Fibroblast of the aortic adventitia (primary cell): ENCODE measurements at places on chromosomes 11 and 22.

- DNase-seq, result no peak
These were observed 85.2 kb upstream of the IGLL5 start for GRCh38 chr22:22802339-22802970.

DNA sequence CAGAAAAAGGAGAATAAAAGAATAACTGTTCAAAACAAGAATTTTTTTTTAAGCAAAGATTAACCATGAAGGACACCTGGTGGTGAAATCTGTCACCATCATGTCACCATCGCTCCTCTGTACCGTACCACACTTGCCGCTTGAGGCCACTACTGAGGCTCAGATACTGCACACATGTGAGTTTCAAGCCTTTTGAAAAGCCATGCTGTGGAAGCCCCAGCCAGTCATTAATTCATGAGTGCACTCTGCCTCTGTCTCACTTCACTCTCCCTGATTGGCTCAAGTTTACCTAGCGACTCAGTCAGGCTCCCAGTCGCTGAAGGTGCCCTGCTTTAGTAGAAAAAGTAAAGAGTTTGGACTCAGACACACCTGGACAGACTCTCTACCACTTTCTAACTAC is 6.6 kb upstream of the MS4A12 start:
- no peak for DNase-seq

DNA sequence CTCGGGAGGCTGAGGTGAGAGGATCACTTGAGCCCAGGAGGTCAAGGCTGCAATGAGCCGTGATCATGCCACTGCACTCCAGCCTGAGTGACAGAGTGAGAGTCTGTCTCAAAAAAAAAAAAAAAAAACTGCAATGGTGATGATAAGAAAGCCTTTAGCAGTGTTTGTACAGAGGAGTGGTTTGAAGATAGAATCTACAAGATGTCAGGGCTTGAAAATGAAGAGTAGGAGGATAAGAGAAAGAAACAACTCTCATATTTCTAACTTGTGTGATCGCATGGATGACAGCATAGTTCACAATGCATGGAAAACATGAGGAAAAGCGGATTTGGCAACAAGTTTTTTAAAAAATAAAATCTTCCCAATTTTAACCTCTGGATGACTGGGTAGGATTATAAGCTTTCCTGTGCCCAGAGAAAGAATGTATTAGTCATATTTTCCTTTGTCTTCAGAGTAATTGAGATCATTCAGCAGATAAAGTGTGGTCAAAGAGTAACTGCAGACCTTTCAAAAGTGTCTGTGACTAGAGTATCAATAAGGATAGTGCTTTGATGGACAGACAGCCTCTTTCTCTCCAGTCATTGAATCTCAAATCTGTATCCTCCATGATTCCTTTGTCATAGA is 328.1 kb downstream of the CASP12 start:
- peak; percentile 37 for DNase-seq

DNA sequence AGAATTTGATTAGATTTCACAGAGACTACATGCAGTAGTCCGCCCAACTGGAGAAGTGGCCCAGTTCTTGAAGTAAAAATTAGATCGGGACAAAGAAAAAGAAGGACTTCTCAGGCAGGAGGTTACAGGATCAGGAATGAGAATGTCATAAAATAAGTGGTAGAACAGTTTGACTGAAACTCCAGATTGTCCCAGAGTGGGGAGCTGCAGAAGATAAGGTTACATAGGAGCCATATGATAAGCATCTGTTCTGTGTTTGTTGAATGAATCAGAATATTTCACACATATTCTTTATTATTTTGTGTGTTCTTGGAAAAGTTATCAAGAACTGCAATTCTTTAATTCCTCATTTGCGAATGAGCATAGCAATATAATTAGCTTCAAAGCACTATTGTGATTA is 210.6 kb downstream of the AASDHPPT start:
- no peak for DNase-seq

GRCh38 chr11:115222863-115223530 is 281.2 kb downstream of the CADM1 start:
- no peak for DNase-seq

GRCh38 chr22:42074132-42074811 is at the start of gene PHETA2:
Gene PHETA2 (plus strand): TSS chr22:42074248. CDS start chr22:42077294, 3,046 bp downstream.
- DNase-seq, result peak; percentile 34

- no peak for DNase-seq
These were observed 2.0 kb upstream of the CLDN5 start for GRCh38 chr22:19526076-19526701.

DNA sequence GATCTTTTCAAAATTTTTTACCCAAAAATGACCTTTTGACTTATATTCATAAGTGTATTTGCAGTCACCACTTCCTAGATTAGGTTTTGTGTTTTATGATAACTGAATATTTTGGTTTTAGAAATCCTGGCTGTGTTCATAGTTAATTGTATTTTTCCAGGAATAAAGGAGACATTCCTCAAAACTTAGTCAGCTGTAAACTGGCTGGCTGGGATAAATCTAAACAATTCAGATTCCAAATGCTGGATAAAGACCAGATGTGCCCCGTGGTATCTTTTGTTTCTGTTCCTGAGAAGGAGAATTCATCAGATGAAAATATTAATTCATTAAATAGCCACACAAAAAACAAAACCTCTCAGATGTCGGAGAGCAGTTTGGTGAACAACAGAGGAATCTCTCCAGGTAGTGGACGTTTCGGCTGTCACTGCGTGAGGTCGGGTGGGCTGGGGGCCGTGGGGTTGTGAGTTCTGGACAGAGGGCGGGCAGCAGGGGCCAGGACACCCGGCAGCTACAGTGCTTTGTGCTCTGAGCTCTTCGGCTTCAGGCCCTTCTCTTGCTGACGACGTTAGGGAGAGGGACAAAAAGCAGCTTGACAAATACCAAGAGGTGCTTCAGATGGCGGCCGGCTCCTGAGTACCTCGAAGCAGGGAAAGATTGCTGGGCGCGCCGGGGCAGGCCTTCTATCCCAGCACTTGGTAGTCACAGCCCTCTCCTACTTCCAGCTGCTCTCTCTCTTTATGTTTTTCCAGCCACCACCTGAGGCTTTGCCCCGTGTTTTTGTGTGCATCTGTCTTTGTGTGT is 24.6 kb downstream of the MOV10L1 start:
- peak; percentile 96 for DNase-seq

- peak; percentile 6 for DNase-seq
These were observed 855.8 kb upstream of the LRRC4C start for GRCh38 chr11:42315267-42315666.

GRCh38 chr11:45031912-45032519 is 81.3 kb upstream of the TP53I11 start:
- no peak for DNase-seq

DNA sequence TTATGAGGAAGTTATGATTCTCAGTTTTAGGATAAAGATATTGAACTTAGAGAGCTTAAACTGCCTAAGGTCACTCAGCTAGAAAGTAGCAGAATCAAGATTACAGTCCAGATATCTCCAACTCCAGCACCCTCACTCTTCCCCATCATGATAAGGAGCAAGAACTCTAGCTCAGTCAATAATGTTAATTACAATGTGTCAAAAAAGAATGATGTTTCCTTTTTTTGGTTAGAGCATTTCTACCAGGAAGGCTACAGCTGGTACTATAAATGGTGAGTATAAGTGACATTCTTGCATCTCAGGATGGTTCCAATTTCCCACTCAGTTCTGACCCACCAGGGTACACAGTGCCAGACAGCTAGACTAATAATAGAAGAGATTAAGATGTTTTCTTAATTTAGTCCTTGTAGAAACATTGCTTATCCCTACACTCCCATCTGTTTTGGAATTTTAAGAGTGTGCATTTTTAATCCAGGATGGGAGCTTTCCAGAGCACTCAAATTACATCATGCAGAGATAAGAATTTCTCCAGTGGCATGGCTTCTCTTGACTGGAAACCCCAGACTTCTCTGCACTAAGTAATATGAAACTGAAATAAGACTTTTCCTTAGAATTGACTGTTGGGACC is 21.6 kb upstream of the BBOX1 start:
- peak; percentile 69 for DNase-seq

- no peak for DNase-seq
These were observed 7.2 kb downstream of the ARHGEF12 start for GRCh38 chr11:120343429-120343828.

- peak; percentile 44 for DNase-seq
These were observed 58.8 kb upstream of the RRAS2 start for GRCh38 chr11:14417617-14418374.

GRCh38 chr11:10454878-10455631 is at the start of gene AMPD3:
Gene AMPD3 (plus strand): TSS chr11:10455264. CDS start chr11:10461520, 6,256 bp downstream.
- peak; percentile 70 for DNase-seq

GRCh38 chr11:77071671-77072605 is 5.2 kb downstream of the CAPN5 start:
- DNase-seq, result no peak

GRCh38 chr22:35343664-35344550 is 37.0 kb upstream of the HMOX1 start:
- no peak for DNase-seq

GRCh38 chr11:100956351-100956750 is 173.3 kb downstream of the PGR start:
- no peak for DNase-seq

DNA sequence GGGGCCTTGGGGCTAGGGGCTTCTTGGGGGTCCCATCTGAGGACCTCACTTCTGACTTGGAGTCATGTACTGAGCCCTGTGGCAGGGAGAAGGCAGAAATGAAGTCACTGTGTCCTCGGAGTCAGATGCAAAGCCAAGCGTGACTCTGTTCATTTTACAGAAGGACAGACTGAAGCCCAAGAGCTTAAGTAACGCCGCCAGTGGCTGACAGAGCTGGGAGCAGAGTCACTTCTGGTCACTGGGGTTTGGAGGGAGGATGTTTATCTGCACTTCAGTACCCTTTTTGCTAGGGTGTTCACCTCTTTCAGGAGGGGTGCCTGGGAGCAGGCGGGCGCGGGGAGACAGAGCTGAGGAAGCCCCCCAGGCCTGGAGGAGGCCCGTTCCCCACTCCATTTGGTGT is 10.7 kb downstream of the CD6 start:
- no peak for DNase-seq

DNA sequence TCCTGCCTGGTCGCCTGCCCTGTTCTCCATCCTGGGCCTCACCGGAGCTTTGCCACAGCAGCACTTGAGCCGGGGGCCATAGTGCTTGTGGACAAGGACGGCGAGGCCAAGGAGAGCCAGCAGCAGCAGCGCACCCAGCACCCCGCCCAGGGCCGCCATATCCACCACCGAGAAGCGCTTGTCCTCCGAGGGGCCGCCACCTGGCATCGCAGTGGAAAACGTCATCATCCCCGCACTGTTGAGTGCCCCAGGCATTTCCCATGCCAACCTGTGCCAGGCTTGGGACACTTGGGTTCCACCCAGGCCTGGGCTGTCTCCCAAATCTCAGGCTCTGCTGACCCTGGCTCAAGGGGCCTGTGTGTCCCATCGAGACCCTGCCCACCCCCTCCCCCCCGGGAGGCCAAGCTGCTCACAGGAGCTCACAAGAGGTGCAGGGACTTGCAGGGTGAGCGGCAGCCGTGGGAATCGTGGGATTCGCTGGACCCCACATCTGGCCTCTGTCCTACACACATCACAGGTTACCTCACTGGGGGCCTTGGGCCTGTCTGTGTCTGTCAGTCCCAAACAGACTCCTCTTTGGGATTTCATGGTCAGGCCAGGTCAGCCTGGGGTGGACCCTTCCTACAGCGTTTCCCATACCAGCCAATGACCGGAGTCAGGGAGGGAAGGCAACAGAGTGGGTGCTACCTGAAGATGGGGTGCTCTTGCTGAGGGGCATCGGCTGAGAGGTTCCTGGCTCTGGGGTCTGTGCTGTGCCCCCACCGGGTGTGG is 2.3 kb upstream of the IRF7 start:
- no peak for DNase-seq
